GM12878 (cell line): ENCODE measurements at places on chromosomes 4 and X. TPM values are rescaled to one million over a fixed set of nuclear protein-coding genes. Genes with fewer than 3 reads are reported as not detected.

DNA sequence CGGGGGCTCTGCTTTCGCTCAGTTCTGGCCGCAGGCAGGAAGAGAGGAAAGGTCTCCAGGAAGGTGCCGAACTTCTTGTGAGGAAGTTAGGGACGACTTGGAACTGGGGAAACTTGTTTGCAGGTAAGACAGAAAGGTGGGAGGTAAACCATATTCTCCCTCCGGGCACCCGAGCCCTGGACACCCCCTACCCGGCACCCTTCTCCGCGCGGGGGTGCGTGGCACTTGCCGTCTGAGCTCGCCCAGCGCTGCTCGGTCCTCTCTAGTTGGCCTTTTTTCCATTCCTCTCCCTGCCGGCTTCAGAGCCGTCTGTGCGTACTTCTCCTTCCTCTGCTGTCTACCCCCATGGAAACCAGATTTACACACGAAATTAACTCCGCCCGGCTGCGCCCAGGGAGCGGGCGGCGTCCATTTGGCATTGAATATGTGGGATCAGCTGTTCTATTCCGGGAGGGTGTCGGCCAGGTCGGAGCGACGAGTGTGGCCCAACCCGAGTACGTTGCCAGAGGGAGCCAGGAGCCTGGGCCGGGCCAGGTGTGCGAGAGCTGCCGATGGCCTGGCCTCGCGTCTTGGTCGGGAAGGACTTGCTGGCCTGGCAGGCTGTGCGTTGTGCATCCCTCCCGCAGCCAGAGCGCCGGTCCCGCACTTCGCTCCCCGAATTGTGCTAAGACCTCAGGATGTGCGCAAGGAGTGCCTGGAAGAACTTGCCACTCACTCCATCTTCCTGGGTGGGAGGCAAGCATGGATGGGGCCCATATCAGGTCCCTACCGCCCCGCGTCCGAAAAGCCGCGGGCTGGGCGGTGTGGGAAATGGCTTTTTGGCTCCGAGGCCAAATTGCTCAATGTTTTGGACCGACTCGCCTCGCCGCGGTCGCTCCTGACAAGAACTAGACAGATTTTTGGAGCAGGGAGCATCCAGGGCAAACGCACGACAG is 1.7 kb downstream of the PDGFRA start:
- DNase-seq, result no peak

ANXA3 gene
- 1.1 and 1.2 TPM in 2 replicates for total RNA-seq

KDM5C gene
- 99.4 and 110 TPM in 2 replicates for total RNA-seq

IGFBP7 gene
- 0.64 and 0.69 TPM in 2 replicates for total RNA-seq

DNA sequence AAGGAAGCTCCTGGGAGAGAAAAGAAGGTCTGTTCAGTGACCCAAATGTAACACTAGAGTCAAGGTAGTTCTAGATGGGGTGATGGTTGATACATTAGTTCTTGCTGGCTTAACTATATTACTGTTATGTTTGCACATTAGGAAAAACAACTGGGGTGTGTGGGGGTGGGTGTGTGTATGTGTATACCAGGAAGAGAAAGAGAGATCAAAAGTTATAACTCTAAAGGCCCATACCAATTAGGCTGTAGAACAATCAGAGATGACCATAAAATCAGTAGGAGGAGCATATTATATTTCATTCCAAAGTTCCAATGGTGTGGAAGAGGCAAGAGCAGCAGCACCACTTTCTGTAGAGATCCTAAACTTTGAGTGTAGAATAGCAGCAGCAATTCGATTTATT is 134.7 kb upstream of the FMR1 start:
- DNase-seq, result no peak
